ENCODE measurements at places on chromosomes 6 and 20. TPM values are rescaled to one million over a fixed set of nuclear protein-coding genes. Genes with fewer than 3 reads are reported as not detected.

The SULF2 gene
- total RNA-seq, result 205 TPM

The TFAP2D gene
- not detected for total RNA-seq

The PRR18 gene
- total RNA-seq, result not detected

The CALHM4 gene
- total RNA-seq, result 0.33 TPM

The SLC26A8 gene
- not detected for total RNA-seq

The LINC00237 gene
- not detected for total RNA-seq

The ECT2L gene
- not detected for total RNA-seq

The MEI4 gene
- under 0.01 TPM for total RNA-seq

The E2F3 gene
- total RNA-seq, result 9.5 TPM

The BNIP5 gene
- not detected for total RNA-seq

The SDCBP2 gene
- total RNA-seq, result 6.2 TPM

Measured in vein endothelial cell (primary cell).